ENCODE measurements at places on chromosomes 1 and 21. TPM values are rescaled to one million over a fixed set of nuclear protein-coding genes. Genes with fewer than 3 reads are reported as not detected.

DNA sequence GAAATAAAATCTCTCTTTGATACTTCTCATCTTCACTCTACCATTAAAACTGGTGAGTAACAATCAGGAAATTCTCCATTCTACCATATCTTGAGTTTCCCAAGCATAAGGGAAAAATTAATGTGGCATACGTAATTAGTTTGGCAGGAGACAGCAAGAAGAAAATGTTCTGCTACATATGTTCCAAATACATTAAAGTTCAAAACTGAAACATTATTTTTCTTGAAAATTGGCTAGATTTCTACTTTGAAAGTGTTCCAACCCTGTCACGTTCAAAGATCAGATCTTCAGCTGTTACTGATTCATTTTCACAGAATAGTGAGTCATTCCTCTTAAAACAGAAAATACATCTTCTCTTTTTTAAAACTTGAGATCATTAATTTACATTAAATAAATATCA, 48.5 kb downstream of the PIGK start:
- H3K4me1 ChIP-seq: no peaks in the 10 kb centered on the region
- H3K27ac ChIP-seq: no peak overlapping the region
- DNase-seq: peak; percentile 67
- H3K36me3 ChIP-seq: no peaks in the 10 kb centered on the region
- no peaks in the 10 kb centered on the region for H3K27me3 ChIP-seq

DNA sequence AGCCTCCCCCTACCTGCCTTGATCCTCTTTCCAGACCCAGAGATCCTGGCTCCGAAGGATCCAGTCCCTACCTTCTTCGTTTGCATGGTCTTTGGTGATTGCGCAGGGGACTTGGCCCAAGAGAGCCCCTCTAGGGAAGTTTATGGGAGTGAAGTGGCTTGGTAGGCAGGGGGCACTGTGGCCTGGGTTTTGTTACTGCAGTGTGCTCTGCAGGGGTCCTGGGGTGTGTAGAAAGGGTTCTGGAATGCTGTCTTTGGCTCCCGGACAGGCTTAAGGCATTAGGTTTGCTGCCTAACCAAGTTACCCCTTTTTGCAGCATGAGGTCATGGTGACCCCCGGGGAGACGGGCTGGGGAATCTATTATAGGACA, 3.8 kb downstream of the ATP8B2 start:
- DNase-seq: no peak
- H3K4me3 ChIP-seq: peak overlapping the region; percentile 100
- no peaks in the 10 kb centered on the region for H3K27me3 ChIP-seq
- no peak overlapping the region for H3K27ac ChIP-seq

Gene LRRN2
- not detected for polyA plus RNA-seq

GRCh38 chr1:160206036-160206389, 829 bp downstream of the PEA15 start:
- H3K4me3 ChIP-seq: peak overlapping the region; percentile 98
- H3K27ac ChIP-seq: peak overlapping the region; percentile 97
- DNase-seq: peak; percentile 46
- H3K4me1 ChIP-seq: peaks cover 36% of the 10 kb centered on the region
- no peaks in the 10 kb centered on the region for H3K27me3 ChIP-seq

- DNase-seq: no peak
- H3K4me1 ChIP-seq: no peaks in the 10 kb centered on the region
- H3K4me3 ChIP-seq: no peak overlapping the region
- H3K27me3 ChIP-seq: no peaks in the 10 kb centered on the region
- no peaks in the 10 kb centered on the region for H3K36me3 ChIP-seq
- H3K27ac ChIP-seq: no peak overlapping the region
Observed at GRCh38 chr1:174174461-174175329, 15.4 kb downstream of the RABGAP1L start.

GRCh38 chr1:200665861-200666260, 3.8 kb downstream of the DDX59 start:
- H3K27me3 ChIP-seq: no peaks in the 10 kb centered on the region
- no peak overlapping the region for H3K4me3 ChIP-seq
- DNase-seq: no peak
- no peak overlapping the region for H3K27ac ChIP-seq
- peaks cover 3% of the 10 kb centered on the region for H3K4me1 ChIP-seq
- peaks cover 4% of the 10 kb centered on the region for H3K36me3 ChIP-seq

- H3K4me3 ChIP-seq: peak overlapping the region; percentile 50
- no peak for DNase-seq
- peaks cover 2% of the 10 kb centered on the region for H3K36me3 ChIP-seq
- no peaks in the 10 kb centered on the region for H3K27me3 ChIP-seq
- H3K27ac ChIP-seq: no peak overlapping the region
- H3K4me1 ChIP-seq: no peaks in the 10 kb centered on the region
Observed at GRCh38 chr1:230976825-230977747, 1.6 kb downstream of the TTC13 start.

Gene BRDT
- not detected for polyA plus RNA-seq

Gene TMPRSS2
- not detected for polyA plus RNA-seq

Data from fibroblast of lung (primary cell).